Thymus (tissue), 14 donors: ENCODE measurements at places on chromosomes 4 and X.

GRCh38 chr4:172938870-172939269, 229.7 kb upstream of the GALNT7 start:
- no peak overlapping the region for H3K27ac ChIP-seq
- DNase-seq: no peak
- no peak overlapping the region for H3K4me3 ChIP-seq
- H3K4me1 ChIP-seq: no peaks in the 10 kb centered on the region
- no peaks in the 10 kb centered on the region for H3K27me3 ChIP-seq

GRCh38 chr4:97453186-97453585, 690.1 kb downstream of the STPG2 start:
- no peaks in the 10 kb centered on the region for H3K4me1 ChIP-seq
- H3K27ac ChIP-seq: no peak overlapping the region
- DNase-seq: no peak

DNA sequence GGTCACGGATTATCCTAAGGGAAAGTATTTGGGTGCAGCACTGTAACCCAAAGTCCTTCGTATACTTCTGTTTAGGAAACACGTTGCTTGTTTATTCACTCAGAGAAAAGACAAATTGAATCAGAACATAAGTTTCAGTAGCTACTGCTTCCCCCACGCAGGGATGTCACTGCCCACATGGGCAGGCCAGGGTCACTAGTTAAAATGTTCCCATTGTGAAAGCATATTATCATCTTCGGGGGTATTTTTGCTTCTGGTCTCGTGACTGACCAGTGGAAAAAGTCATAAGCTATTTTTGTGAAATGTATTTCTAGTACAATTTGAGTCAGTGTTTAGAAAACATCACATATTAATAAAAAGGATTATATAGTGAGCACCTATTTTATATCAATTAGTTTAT, 377.8 kb downstream of the PCDH7 start:
- H3K27ac ChIP-seq: no peak overlapping the region
- no peaks in the 10 kb centered on the region for H3K27me3 ChIP-seq
- H3K4me1 ChIP-seq: no peaks in the 10 kb centered on the region
- H3K36me3 ChIP-seq: no peaks in the 10 kb centered on the region
- no peak overlapping the region for H3K4me3 ChIP-seq

GRCh38 chr4:140052050-140052449, 101.9 kb downstream of the MAML3 start:
- H3K27ac ChIP-seq: no peak overlapping the region
- no peaks in the 10 kb centered on the region for H3K36me3 ChIP-seq
- peaks cover 25% of the 10 kb centered on the region for H3K4me1 ChIP-seq
- no peak overlapping the region for H3K4me3 ChIP-seq
- H3K27me3 ChIP-seq: no peaks in the 10 kb centered on the region
- DNase-seq: no peak

- DNase-seq: no peak
- H3K27me3 ChIP-seq: no peaks in the 10 kb centered on the region
- no peaks in the 10 kb centered on the region for H3K4me1 ChIP-seq
- H3K27ac ChIP-seq: no peak overlapping the region
These were observed 72.6 kb downstream of the DMD start for GRCh38 chrX:33138677-33139249.

- no peak overlapping the region for H3K27ac ChIP-seq
- no peak overlapping the region for H3K4me3 ChIP-seq
- DNase-seq: no peak
- peaks cover 2% of the 10 kb centered on the region for H3K4me1 ChIP-seq
- no peaks in the 10 kb centered on the region for H3K27me3 ChIP-seq
These were observed 26.8 kb upstream of the SOD3 start for GRCh38 chr4:24768604-24769003.

DNA sequence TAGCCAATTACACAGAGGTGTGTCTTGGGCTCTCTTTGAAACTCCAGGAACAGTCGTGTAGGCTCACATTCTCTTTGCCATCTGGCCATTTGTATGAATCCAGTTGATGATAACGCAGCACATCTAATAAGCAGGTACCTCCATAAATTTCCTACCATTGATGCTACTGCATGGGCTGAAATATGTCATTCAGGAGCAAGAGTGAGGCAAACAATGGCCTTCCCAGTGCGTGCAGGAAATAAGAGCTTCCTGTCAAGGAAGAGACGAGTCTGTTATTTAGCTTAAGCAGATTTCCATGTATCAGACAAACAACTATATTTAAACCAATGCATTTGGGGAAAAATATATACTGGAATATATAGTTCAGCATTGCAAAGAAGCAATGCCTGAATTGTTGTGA, 102.1 kb upstream of the MXRA5 start:
- H3K4me1 ChIP-seq: no peaks in the 10 kb centered on the region
- DNase-seq: no peak
- H3K27me3 ChIP-seq: no peaks in the 10 kb centered on the region
- no peak overlapping the region for H3K4me3 ChIP-seq
- H3K27ac ChIP-seq: no peak overlapping the region

GRCh38 chr4:79923281-79923680, 149.7 kb downstream of the ANTXR2 start:
- no peak overlapping the region for H3K27ac ChIP-seq
- H3K4me1 ChIP-seq: no peaks in the 10 kb centered on the region
- no peaks in the 10 kb centered on the region for H3K36me3 ChIP-seq
- no peak overlapping the region for H3K4me3 ChIP-seq
- no peak for DNase-seq

GRCh38 chrX:21438792-21439191, 64.6 kb downstream of the CNKSR2 start:
- H3K27ac ChIP-seq: peak overlapping the region; percentile 82
- no peaks in the 10 kb centered on the region for H3K36me3 ChIP-seq
- no peak overlapping the region for H3K4me3 ChIP-seq
- DNase-seq: peak; percentile 14
- H3K4me1 ChIP-seq: no peaks in the 10 kb centered on the region

GRCh38 chr4:128275346-128275745, 12.3 kb downstream of the PGRMC2 start:
- no peaks in the 10 kb centered on the region for H3K27me3 ChIP-seq
- H3K4me3 ChIP-seq: no peak overlapping the region
- peaks cover 17% of the 10 kb centered on the region for H3K36me3 ChIP-seq
- H3K4me1 ChIP-seq: no peaks in the 10 kb centered on the region

- no peak overlapping the region for H3K27ac ChIP-seq
- H3K4me3 ChIP-seq: no peak overlapping the region
- H3K36me3 ChIP-seq: no peaks in the 10 kb centered on the region
- no peak for DNase-seq
- H3K4me1 ChIP-seq: no peaks in the 10 kb centered on the region
These were observed 7.4 kb downstream of the SUPT20HL2 start for GRCh38 chrX:24306440-24306839.

- no peak overlapping the region for H3K4me3 ChIP-seq
- H3K36me3 ChIP-seq: no peaks in the 10 kb centered on the region
- DNase-seq: no peak
- H3K4me1 ChIP-seq: no peaks in the 10 kb centered on the region
- H3K27ac ChIP-seq: no peak overlapping the region
- H3K27me3 ChIP-seq: peaks cover 5% of the 10 kb centered on the region
These were observed 59.0 kb downstream of the ING2 start for GRCh38 chr4:183563874-183564273.

DNA sequence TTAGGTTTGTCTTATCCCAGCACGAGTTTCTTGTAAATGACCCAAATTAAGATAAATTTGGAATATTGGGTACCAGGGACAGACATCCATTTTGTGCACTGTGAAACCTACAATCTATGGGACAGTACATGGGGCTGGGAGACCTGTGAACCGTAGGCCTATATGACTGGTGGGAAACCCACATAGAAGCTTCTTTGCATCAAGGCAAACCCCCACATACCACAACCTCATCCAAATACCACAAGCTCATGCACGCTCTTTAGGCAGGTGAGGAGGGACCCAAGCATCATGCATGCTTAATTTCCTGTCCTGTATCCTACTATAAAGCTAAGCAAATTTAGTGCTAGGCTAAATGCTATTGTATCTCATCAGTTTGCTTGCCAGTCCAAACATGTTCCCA, 47.8 kb downstream of the NIPAL1 start:
- no peak overlapping the region for H3K27ac ChIP-seq
- H3K27me3 ChIP-seq: no peaks in the 10 kb centered on the region
- no peaks in the 10 kb centered on the region for H3K4me1 ChIP-seq
- H3K4me3 ChIP-seq: no peak overlapping the region

DNA sequence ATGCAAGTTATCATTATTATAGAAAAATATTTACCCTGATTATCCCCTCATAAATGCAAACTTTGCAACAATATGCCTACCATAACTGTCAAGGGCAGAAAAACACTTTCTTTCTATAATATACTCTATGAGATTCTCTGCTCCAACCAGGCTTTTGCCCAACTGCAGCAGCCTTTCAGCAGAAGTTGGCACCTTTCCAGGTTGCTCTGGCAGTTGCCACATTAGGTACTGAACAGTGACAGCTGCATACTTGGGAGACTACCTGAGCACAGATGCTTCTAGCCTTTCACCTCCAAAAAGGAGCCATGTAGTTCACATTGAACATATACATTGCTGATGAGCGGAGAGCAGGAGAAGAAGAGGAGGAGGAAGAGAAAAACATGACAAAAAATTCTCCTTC, 69.5 kb upstream of the BRWD3 start:
- no peak overlapping the region for H3K27ac ChIP-seq
- no peak for DNase-seq
- H3K4me3 ChIP-seq: no peak overlapping the region
- no peaks in the 10 kb centered on the region for H3K36me3 ChIP-seq
- no peaks in the 10 kb centered on the region for H3K27me3 ChIP-seq
- no peaks in the 10 kb centered on the region for H3K4me1 ChIP-seq

DNA sequence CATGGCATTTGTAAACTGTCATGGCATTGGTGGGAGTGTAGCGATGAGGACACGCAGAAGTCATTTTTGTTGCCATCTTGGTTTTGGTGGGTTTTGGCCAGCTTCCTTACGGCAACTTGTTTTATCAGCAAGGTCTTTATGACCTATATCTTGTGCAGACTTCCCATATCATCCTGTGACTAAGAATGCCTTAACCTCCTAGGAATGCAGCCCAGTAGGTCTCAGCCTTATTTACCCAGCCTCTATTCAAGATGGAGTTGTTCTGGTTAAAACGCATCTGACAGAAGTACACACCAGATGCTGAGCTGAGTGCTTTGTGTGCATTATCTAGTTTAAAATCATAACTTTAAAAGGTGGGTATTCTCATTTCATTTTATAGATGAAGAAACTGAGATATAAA, 268.8 kb upstream of the GALNT7 start:
- H3K4me3 ChIP-seq: no peak overlapping the region
- H3K4me1 ChIP-seq: no peaks in the 10 kb centered on the region
- DNase-seq: no peak
- H3K27me3 ChIP-seq: no peaks in the 10 kb centered on the region
- H3K27ac ChIP-seq: no peak overlapping the region

- H3K36me3 ChIP-seq: no peaks in the 10 kb centered on the region
These were observed 54.0 kb downstream of the SOD3 start for GRCh38 chr4:24849351-24849750.

- no peak for DNase-seq
- no peaks in the 10 kb centered on the region for H3K4me1 ChIP-seq
- H3K27ac ChIP-seq: no peak overlapping the region
- no peaks in the 10 kb centered on the region for H3K27me3 ChIP-seq
These were observed 334.9 kb downstream of the OPHN1 start for GRCh38 chrX:68098431-68098830.

DNA sequence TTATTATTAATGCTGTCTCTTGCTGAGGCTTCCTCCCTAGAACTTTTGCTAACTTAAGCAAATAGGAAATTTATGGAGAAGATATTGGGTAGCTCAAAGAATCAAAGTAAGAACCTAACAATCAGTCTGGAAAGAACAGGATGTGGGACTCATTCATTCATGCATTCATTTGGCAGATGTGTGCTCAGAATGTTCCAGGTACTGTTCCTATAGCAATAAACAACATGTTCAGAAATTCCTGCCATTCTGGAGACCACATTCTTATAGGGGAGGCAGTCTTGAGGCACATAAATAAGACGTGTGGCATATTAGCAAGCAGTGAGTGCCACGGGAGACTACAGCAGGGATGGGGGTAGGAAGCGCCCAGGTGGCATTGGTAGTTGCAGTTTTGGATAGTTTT, 5.0 kb downstream of the GRK4 start:
- H3K4me1 ChIP-seq: peaks cover 6% of the 10 kb centered on the region
- no peak overlapping the region for H3K27ac ChIP-seq
- no peak overlapping the region for H3K4me3 ChIP-seq

GRCh38 chrX:113920661-113921060, 663.2 kb upstream of the HTR2C start:
- DNase-seq: no peak
- H3K27ac ChIP-seq: no peak overlapping the region
- H3K4me3 ChIP-seq: no peak overlapping the region
- no peaks in the 10 kb centered on the region for H3K4me1 ChIP-seq
- no peaks in the 10 kb centered on the region for H3K27me3 ChIP-seq
